ENCODE measurements at places on chromosomes 3 and 15.

GRCh38 chr15:29601811-29602210 lies 220.5 kb downstream of the TJP1 start:
- DNase-seq: peak; percentile 31

DNA sequence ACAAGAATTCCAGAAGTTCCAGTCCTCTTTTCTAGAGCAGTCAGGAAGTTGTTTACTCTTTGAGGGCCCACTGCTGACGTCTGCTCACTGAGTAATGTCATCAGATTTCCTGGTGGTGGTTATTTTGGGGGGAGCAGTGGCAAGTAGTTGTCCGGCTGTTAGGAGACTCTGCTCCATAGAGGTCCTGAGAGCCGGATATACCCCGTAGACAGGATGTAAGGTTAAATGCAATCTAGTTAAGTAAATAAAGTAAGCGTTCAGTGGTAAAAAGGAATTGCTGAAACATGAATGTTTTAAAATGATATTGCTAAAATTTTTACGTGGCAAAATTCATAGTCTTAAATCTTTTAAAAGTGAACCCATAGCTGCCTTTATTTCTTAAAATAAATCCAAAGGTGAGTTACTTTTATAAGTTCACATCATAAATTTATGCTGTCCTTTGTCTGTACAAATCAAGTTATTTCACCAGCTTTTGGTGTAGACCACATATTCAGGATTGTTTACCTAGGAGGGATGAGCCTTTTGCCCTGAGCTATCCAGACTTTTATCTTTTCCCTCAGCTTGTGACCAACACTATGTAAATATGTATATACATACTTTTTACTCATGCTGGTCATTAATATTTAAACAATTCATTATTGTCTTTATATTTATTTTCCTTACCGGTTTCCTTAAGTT lies 65.8 kb downstream of the PDE8A start:
- DNase-seq: peak; percentile 90

GRCh38 chr3:100306695-100307094 lies 27.9 kb upstream of the NIT2 start:
- no peak for DNase-seq

DNA sequence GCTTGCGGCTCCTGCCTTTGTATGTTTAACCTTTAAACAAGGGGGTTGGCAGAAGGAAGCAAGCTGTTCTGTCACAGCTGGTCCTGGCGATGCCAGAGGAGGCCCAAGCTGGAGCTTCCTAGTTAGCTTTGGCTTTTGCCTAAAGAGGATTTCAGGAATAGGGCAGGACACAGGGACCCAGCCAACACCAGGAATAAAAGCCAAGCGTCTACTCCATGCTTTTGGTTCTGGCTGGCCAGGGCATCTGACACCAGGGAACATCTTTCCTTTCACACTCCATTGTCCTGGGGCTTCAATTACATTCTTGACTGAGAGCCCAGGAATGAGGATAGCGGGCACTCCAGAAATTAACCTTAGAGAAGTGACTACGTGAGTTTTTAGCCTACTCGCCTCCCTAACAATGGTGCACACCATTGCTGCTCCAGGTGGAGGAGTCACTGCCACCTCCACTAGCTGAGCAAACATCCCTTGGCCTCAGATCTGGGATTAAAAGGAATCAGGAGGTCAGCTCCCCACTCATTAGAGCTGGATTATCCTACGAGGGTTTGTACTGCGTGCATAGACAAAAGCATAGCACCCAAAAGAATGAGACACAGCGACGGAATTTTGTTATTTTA lies 38.2 kb downstream of the TPM1 start:
- no peak for DNase-seq
